Left renal pelvis (tissue), 4 donors: ENCODE measurements at places on chromosomes 11 and 22. TPM values are rescaled to one million over a fixed set of nuclear protein-coding genes. Genes with fewer than 3 reads are reported as not detected.

DNA sequence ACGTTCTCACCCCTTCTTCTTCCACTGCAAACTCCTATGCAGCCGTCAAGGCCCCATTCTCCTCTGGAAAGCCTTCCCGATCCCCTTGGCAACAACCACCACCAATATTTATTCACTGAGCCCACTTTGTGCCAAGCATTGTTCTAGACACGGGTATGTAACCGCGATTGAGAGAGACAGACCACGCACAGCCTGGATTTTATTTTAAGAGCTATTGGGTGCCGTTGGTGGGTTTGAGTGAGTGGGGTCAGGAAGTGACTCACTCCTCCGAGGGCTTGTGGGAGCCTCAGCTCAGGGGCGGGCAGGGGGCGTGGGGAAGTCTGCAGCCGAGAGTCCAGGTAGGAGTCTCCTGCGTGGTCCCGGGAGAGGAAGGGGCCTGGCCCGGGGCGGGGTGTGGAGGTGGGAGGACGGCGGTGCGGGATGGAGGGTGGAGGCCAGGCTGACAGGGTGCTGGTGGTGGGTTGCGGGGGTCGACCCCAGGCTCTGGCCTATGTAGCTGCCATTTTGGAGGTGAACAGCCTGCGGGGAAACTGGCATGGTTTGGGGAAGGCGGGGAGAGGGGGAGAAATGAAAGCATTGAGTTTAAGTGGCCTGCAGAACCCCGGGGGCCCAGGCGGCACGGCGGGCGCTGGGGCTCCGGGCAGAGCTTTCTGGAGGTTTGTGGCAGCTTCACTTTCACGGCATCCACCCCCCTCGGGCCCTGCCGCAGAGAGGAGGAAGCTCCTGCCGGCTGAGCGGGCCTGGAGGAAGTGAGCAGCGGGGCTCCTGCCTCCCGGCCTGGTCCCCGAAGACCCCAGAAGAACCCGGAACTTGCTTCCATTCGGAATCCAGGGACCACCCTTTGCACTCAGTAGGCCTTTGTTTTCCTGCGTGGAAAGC is 547 bp downstream of the PARVG start:
- DNase-seq = no peak

- DNase-seq = no peak
These were observed 35.3 kb upstream of the LRRC32 start for GRCh38 chr11:76705826-76706225.

- no peak for DNase-seq
These were observed 134.6 kb downstream of the CCDC34 start for GRCh38 chr11:27228232-27228905.

- DNase-seq = no peak
These were observed 10.1 kb upstream of the SCN2B start for GRCh38 chr11:118186346-118187107.

DNA sequence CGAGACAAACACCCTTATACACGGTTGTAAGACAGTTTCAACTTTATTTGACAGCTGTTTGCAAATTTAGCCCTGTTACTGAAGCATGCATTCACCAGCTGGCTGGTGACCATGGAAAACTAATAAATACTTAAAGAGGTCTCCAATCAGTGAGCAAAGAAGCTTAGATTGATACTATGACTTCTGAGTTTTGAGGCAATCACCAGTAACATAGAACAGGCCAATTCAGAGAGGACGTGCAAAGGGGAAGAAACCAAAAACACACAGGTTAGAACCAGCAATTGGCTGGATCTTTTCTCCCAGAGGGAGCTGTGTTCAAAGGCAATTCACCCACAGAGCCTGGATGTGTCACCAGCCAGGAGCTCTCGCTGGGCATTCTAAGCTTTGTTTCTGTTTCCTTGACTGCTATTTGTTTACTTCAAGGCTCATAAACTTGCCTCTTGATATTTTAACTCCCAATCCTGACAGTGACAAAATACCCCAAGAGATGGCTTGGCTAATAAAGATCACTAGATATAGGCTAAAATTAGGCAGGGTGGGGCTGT is 113.6 kb upstream of the MTMR2 start:
- no peak for DNase-seq

GRCh38 chr11:33703234-33703633 is 2.6 kb upstream of the C11orf91 start:
- DNase-seq = no peak

DNA sequence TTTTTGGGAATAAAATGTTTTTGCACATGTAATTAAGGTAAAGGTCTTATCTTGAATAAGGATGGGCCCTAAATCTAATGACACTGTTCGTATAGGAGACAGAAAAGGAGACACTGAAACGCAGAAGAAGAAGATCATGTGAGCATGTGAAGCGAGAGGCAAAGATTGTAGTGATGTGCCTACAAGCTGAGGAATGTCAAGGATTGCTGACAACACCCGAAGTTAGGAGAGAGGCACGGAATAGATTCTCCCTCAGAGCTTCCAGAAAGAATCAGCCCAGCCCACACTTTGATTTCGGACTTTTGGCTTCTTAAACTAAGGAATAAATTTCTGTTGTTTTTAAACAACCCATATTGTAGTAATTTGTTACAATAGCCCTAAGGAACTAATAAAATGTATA is 4.1 kb upstream of the BLID start:
- DNase-seq = no peak

GRCh38 chr11:13011466-13012055 is 2.4 kb downstream of the RASSF10 start:
- no peak for DNase-seq

- no peak for DNase-seq
These were observed 3.6 kb downstream of the TRIM29 start for GRCh38 chr11:120134106-120134930.

- DNase-seq = no peak
These were observed 95.6 kb downstream of the CHST1 start for GRCh38 chr11:45569776-45570175.

MRPL17 gene
- polyA plus RNA-seq = 65.7 TPM

ME3 gene
- 28.0 TPM for polyA plus RNA-seq

POLDIP3 gene
- 99.9 TPM for polyA plus RNA-seq

OR8D4 gene
- polyA plus RNA-seq = not detected
